CD4-positive, alpha-beta T cell treated with Interleukin-12 subunit alpha and Interleukin-12 subunit beta, for 1 hour (primary cell): ENCODE measurements at places on chromosomes 6 and 20.
A peak's percentile ranks its signal among the peaks of the same experiment; 100 is the strongest.

DNA sequence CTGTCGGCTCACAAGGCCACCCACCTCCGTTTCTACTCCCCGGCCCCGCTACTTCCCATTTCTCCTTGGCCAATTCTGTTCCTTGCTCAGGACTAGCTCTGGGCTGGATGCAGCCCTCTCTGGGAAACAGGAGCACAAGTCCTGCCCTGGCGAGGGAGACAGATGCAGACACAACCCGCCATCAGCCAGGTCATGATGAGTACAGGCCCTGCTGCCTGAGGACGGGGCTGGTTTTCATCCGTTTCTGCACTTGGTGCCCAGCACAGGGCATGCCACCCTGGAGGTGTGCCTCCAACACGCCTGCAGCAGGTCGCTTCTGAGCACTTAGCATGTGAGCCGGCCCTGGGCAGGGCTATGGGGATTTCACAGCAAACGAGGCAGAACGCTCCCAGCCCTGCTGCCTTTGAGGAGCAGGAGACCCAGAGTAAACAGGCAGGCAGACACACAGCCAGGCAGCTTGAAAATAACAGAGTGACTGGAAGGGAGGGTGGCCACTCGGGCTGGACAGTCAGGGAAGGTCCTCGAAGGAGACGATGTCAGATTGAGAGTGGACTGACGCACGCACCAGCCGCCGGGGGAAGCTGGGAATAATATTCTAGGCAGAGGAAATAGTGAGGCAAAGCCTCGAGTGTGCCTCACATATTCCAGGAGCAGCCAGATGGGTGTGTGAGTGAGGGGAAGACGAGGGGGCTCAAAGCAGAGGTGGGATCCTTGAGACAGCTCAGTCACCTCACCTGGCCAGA is 21.2 kb upstream of the VSTM2L start:
- DNase-seq, result no peak

DNA sequence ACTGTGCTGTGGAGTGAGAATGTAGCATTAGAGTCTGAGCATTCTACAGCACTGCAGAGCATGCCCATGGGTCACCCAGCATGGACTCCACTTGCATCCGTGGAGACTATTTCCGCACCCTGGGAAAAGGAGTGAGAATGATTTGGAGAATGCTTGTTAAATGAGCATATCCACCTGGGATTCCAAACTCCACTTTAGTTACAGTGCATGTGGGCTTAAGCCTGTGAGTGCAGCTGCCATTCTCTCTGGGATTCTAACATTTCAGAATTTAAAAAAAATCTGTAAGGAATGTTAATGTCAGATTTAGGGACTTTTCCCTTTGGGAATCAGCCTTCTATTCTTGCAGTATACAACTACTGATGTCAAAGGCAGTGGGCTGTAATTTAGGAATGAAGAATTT is 33.4 kb downstream of the KIF25 start:
- no peak for DNase-seq

- DNase-seq, result no peak
Observed at GRCh38 chr6:102812242-102812641, 1418.7 kb downstream of the GRIK2 start.

DNA sequence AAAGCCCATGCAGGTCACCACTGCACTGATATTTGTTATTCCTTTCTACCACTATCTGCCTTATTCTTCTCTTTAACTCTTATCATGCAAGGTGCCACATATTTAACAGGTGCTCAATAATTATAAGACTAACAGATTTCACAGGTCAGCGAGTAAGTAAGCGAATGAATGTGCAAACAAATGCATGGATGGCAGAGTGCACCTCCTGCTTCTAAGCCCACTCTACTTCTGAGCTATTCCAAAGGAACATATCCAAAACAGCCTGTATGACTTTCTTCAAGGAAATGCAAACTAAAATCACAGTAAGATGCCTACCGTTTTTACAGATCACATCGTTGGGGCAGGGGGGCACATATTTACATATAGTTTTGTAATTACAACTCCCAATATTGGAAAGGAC is 71.3 kb downstream of the ZMYND8 start:
- DNase-seq, result no peak

GRCh38 chr20:63032026-63032800 is 25.4 kb upstream of the BHLHE23 start:
- DNase-seq, result no peak

GRCh38 chr20:54093423-54094267 is 23.3 kb upstream of the BCAS1 start:
- no peak for DNase-seq

DNA sequence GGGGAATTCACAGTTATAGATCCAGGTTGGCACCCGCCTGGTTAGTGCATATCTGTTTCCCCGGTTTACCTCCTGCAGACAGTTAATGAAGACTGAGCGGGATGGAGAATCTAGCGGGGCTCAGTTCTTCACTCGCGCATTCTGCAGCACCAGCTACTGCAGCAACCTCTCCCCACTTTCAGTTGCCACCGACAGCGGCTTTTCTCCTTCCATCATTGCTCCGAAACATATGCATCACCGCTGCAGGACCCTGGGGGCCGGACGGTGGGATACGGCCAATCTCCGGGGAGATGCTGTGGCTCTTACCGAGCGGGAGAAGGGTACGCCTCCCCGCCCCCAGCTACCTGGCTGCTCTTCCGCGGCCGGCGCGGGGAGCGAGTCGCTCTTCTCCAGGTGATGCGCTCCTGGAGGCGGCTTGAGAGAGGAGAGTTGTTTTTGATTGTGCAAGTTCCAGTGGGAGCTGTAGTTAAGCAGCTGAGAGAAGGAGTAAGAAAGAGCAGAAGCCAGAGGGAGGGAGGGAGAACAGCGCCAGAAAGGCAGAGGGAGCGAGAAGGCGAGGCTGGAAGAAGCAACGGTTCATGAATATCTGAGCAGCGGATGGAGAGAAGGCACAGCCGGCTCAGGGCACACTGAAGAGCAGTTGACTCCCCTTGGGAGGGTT is at the start of gene SGK1:
Gene SGK1 (minus strand): TSS at position 642 of the 661 bp plus-strand sequence. CDS start 652 bp downstream, outside the sequence.
- peak; percentile 29 for DNase-seq

DNA sequence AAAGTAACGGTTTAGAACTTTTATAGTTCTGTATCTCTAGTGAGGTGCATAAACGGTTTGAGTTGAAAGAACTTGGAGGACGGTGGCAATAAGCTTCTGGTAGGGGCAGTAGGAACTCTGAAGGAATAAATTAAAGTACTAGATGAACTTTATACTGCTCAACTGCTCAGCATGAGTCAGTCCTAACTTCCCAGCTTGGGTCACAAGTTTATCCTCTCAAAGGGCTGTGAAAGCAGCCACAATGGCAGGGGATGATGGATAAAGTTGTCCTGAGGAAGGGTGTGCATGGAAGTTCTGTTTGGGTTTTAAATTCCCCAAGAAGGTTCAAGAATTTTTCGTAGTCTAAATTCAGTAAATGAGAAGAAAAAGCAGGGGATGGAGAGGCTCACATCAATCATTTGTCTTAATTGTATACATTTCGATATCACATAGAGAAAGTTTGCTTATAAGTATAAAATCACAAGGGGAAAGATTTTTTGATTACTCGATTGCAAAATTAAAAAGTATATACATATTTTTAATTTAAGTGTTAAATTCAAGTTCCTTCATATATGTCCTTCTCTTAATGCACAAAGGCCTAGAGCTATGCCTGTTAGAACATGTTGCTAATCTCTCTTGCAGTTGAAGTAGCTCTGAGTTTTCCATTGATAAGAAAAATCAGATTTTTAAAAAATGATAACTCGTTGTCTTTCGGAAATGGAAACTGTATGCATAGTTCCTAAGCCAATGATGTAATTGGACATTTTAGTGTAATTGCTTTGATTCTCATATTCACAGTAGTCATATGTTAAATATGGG is 55.3 kb upstream of the JAG1 start:
- no peak for DNase-seq

DNA sequence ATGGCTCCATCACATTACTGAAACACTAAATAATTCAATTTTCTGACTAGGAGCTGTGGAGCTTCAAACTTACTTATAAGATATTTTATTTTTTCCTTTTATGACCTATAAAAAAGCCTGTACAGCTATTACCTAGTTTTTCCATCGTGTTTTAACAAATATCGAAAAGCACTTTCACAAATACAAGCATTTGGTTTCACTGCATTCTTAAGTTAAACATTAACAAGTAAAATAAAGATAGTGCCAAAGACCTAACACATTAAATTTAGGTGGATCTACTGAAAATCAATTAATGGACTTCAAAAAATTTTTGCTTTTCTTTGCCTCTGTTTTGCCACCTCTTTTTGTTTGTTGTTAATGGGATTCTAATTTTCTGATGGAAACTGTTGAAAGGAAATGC is 83.3 kb downstream of the EPM2A start:
- no peak for DNase-seq

GRCh38 chr6:98787435-98787834 is 46.9 kb upstream of the POU3F2 start:
- no peak for DNase-seq

DNA sequence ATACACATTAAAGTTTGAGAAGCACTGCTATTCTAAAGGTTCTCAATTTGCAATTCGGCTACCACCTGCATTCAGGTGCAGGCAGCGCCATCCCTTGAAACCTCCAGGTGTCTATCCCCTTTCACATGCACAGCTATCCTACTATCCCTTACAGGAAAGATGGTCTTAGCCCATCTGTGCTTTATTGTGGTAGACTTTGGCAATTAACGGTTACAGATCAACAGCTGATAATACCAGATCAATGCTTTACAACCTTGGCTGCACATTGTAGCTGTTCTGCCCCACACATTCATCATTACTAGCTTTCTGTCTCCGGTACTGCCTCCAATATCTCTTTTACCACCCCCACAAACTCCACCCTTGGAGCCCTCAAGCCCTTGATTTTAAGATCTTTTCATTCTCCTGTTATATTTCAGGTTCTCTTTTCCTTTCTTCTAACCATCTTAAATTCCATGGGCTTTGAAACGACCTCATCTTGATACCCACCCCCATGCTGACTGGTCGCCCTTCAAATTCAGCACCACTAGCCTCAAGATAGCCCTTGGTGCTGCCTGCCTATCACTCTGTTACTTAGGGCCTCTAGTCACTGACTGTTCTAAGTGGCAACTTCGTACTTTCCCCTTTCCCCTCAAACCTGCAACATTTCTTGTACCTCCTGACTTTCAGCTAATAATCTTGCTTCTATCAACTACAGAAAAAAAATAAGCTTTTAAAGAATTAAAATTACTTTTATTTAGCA is 50.8 kb downstream of the SPTLC3 start:
- no peak for DNase-seq

GRCh38 chr20:48841196-48841874 is 13.5 kb upstream of the PREX1 start:
- DNase-seq, result no peak

DNA sequence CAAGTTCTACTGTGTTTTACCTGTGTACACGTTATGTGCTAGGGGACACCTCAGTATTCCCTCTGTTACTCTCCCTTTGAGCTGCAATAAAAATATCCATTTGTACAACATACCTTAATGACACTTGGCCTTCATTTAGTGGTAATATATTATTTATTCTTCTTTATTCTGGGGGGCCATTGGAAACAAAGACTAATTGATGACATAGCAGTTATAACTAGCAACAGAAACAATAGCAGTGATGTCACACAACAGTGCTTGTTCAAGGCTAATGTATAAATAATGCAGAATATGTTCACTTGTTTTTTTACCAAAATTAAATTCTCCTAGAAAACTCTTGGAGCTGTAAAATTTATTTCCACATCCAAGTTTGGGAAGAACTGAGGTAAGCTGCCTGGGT is 92.2 kb upstream of the FAM83B start:
- no peak for DNase-seq

GRCh38 chr6:157748839-157749571 is 74.0 kb upstream of the SNX9 start:
- DNase-seq, result no peak

GRCh38 chr6:29694637-29695036 is 13.7 kb upstream of the ZFP57 start:
- no peak for DNase-seq

- DNase-seq, result peak; percentile 5
Observed at GRCh38 chr20:64254571-64255360, 782 bp upstream of the PCMTD2 start.

DNA sequence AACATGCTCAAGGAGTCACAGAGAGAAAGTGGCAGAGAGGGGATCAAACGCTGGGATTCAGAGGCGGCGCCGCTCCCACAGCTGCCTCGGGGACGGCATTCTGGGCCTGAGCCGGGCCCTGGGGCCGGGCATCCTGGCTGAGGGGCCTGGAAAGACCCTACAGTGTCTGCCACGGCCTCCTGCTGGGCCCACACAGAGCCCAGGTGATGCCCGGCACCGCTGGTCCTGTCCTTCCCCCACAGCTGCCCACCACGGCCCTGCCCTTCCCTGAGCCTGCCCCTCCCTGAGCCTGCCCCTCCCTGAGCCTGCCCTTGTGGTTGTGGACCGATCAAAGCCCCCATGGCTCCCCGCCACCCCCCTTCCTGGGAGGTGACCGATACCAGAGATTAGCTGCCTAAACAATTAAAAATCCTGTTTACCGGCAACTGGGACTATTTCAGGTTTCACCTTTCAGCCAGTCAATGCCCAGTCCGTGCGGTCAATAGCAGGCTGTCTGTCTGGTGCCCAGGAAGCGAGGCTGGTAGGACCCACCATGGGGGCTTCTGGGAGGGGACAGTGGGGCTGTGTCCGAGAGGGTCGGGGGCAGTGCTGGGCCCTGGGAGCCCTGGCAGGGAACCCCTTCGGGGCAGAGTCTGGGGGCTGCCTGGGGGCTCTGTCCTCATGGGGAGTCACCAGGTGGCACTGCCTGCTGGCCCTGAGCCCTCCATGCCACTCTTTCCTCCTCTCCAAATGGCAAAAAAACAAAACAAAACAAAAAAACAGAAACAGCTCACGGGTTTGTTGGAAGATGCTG is 55.4 kb upstream of the GATA5 start:
- no peak for DNase-seq

GRCh38 chr6:854406-855118 is 161.6 kb upstream of the EXOC2 start:
- no peak for DNase-seq

DNA sequence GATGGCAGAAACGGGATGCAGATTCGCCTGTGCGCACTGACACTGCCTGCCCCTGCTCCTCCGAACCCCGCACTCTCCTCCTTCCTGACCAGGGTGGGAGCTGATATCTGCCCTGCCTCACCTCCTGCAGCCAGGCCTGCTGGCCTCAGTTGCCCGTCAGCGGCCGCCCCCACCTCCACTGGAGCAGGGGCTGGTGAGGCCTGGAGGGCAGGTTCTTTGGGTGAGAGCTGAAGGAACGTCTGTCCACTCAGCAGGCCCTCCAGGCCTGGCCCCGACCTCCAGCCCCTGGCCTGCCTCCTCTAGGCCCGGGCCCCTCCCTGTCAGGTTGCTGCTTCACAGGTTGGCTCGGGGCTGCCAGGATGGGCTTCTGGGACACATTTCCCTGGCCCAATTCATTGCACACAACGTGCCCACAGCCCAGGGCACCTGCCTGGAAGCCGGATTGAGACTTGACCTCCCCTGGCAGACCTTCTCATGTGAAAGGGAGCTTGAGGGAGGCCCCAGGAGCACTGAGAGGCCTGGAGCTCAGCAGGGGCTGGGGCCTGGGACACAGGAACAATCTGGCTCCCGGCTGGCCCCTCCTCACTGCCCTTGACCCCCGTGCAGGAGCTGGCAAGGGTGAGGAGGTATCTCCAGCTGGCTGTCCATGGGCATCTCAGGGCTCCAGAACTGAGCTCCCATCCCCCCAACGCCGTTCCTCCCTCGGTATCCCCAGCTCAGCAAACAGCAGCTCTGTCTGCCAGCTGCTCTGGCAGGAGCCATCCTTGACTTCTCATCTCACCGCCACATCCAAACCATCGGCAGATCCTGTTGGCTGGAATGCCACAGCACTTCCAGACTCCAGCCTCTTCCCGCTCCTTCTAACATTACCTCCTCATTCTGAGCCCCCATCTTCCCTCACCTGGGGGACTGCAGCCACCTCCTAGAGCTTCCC is 39.5 kb downstream of the SPDEF start:
- DNase-seq, result no peak
